ENCODE measurements at places on chromosomes 2 and 18.

- peak; percentile 4 for DNase-seq
Observed at GRCh38 chr2:140506606-140507005, 1624.2 kb downstream of the LRP1B start.

GRCh38 chr2:102717308-102718018 is 44.4 kb upstream of the TMEM182 start:
- no peak for DNase-seq

GRCh38 chr18:8928847-8929780 is 173.4 kb upstream of the NDUFV2 start:
- no peak for DNase-seq

GRCh38 chr2:150097901-150098531 is 389.5 kb downstream of the RND3 start:
- DNase-seq, result no peak

- DNase-seq, result no peak
Observed at GRCh38 chr18:77177009-77177408, 44.4 kb upstream of the MBP start.

Measured in NB4 (cell line).